Activated CD8-positive, alpha-beta T cell treated with anti-CD3 and anti-CD28 coated beads, Interleukin-2, amount 10 ng/mL, durations not matched to agents 7 days and 5 days (primary cell): ENCODE measurements at places on chromosomes 12 and 14. TPM values are rescaled to one million over a fixed set of nuclear protein-coding genes. Genes with fewer than 3 reads are reported as not detected.

DNA sequence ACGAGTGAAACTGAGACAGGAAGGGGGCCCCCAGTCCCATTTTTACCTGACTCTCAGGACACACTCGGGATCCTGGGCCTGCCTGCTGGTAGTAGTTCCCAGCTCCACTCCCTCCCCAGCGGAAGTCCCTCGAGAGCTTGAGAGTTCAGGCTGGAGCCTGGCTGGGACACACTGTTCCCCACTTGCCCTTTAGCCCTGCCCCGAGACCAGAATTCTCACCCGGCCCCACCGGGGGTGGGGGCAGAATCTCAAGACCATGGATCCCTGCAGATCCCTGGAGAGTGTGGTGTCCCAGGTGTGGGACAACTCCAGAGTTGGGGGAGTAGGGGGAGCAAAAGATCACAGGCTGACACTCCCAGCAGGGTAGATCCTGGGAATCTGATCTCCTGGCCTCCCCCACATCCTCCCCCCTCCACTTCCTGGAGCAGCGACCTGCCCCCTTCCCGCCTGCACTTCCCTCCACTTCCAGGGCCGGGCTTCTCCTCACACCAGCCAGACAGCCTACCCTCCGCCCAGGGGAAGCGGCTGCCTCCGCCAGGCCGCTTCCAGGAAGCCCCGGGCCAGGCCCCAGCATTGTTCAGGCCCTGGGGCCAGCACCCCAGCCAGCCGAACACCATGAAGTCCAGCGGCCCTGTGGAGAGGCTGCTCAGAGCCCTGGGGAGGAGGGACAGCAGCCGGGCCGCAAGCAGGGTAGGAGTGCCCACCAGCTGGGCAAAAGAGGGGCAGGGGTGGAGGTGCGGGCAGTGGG, at the start of gene TNS2:
Gene TNS2 (plus strand): TSS at position 495 of the 748 bp plus-strand sequence. CDS start 121 bp downstream, at position 616.
- peak within 1 kb of the TSS; percentile 9 for H3K27ac ChIP-seq
- H3K4me3 ChIP-seq: no peak within 1 kb of the TSS
- no peak for DNase-seq
- peaks cover 34% of the 10 kb centered on the region for H3K4me1 ChIP-seq
- peaks cover 6% of the 10 kb centered on the region for H3K27me3 ChIP-seq

- no peaks in the 10 kb centered on the region for H3K27me3 ChIP-seq
- peak; percentile 98 for DNase-seq
Measured at GRCh38 chr14:22766457-22767322, at the start of gene OXA1L. Gene OXA1L, plus strand, starts transcription at chr14:22766688. Its CDS starts 14 bp downstream, at chr14:22766702.

DNA sequence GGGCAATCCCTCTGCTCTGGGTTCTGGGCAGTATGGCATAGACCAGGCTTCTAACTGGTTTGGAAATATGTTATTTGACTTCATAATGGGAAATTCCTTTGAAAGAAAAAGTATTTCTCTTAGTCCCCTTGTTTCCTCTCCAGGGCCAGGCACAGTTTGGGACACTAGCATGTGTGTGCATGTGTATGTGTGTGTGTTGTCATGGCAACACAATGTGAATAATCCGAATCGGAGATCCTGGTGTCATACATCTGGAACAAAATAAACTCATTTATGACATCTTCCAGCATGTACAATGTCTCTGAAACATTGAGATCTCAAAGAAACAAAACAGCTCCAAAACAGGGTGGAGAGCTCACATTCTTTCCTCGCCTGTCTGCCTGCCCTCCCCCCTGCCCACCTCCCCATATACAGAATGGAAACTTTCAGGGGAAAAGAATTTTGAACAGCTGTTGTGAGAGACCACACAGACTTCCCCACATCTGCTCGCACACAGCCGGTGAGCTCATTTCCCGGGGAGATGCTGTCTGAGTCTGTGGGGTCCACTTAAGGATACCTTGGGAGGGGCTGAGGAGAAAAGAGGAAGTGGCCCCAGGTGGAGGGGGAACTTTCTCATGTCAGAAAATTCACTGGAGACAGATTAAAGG, 55.5 kb upstream of the PARP11 start:
- peaks cover 33% of the 10 kb centered on the region for H3K4me1 ChIP-seq
- peaks cover 5% of the 10 kb centered on the region for H3K27me3 ChIP-seq
- H3K27ac ChIP-seq: no peak overlapping the region
- H3K36me3 ChIP-seq: no peaks in the 10 kb centered on the region
- H3K4me3 ChIP-seq: no peak overlapping the region
- DNase-seq: no peak

- peak within 1 kb of the TSS; percentile 34 for H3K4me3 ChIP-seq
- H3K36me3 ChIP-seq: no peaks in the 10 kb centered on the region
Measured at GRCh38 chr14:23237772-23238594, at the start of gene RNF212B. Gene RNF212B, plus strand, starts transcription at chr14:23237936. Its CDS starts 2,410 bp downstream, at chr14:23240346.

DNA sequence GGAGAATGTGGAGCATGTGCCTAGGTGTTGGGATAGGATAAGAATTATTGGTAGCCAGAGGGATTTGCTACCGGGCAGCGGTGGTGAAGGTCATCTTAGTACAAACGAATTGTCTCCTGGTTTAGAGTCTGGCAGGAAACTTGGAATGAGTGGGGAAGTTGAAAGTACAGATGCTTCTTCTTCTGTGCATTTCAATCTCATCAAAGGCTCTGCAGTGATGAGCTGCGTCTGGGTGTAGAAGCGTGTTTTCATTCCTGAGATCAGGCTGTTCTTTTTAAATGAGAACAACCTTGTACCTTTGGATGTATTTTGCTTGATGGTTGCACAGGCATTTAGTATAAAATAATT, 2.1 kb downstream of the WNK1 start:
- H3K27ac ChIP-seq: peak overlapping the region; percentile 91
- no peaks in the 10 kb centered on the region for H3K27me3 ChIP-seq
- H3K4me1 ChIP-seq: peaks cover 35% of the 10 kb centered on the region
- peak; percentile 33 for DNase-seq

DNA sequence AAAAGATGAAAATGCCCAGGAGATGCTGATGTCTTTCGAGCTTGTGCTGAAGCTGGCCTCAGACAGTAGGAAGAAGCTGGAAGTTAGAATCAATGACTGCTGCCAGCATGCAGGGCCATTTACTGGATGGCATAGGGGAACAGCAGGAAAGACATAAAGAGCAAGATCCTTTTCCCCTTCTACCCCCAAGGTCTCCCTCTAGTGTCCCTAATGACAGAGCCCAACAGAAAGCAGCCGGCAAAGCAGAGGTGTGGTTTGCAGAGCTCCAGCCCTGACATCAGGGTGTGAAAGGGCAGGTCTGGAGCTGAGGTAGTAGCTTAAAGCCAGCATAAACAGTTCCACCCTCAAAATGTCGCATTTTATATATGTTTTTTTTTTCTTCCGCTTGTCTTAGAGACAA, 1560.7 kb upstream of the TMEM132C start:
- no peak overlapping the region for H3K27ac ChIP-seq
- no peaks in the 10 kb centered on the region for H3K4me1 ChIP-seq
- H3K27me3 ChIP-seq: no peaks in the 10 kb centered on the region
- H3K36me3 ChIP-seq: no peaks in the 10 kb centered on the region
- no peak for DNase-seq

GRCh38 chr14:71441126-71441525, 491.1 kb upstream of the RGS6 start:
- no peak overlapping the region for H3K27ac ChIP-seq
- no peaks in the 10 kb centered on the region for H3K27me3 ChIP-seq
- H3K4me1 ChIP-seq: peaks cover 4% of the 10 kb centered on the region
- DNase-seq: no peak

GRCh38 chr12:81187686-81188085, 109.8 kb downstream of the ACSS3 start:
- H3K36me3 ChIP-seq: no peaks in the 10 kb centered on the region
- H3K27ac ChIP-seq: no peak overlapping the region
- H3K4me1 ChIP-seq: no peaks in the 10 kb centered on the region

GRCh38 chr12:4899364-4899763, 10.3 kb upstream of the KCNA1 start:
- no peaks in the 10 kb centered on the region for H3K4me1 ChIP-seq
- no peak for DNase-seq
- peaks cover 32% of the 10 kb centered on the region for H3K27me3 ChIP-seq
- H3K27ac ChIP-seq: no peak overlapping the region
- H3K36me3 ChIP-seq: no peaks in the 10 kb centered on the region
- H3K4me3 ChIP-seq: no peak overlapping the region

DNA sequence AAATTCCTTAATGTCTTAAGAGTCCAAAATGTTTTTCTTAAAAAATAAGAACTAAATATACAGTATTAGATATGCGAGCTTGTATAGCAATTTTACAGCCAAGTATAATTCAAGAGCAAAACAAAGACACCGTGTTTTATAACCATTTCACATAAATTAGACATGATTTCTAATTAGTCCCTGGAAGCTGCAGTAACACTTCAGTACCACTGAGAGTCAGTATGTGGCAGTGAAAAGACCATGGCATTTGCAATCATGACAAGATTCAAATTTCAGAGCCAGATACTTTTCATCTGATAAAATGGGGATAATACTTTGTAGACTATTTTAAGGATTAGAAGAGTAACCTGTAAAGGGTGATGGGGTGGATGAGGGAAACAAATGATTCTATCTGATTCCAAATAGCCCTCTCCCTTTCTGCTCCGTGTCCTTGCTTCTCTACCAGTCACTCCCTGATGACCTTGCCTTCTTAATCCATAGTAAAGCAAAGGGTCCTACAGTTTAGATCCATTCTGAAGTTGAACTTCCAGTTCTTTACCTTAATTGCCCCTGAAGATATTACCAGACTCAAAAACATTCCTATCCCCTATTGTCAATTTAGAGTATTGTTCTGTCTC, 145.4 kb upstream of the ABCD2 start:
- no peaks in the 10 kb centered on the region for H3K27me3 ChIP-seq
- no peaks in the 10 kb centered on the region for H3K4me1 ChIP-seq
- H3K27ac ChIP-seq: no peak overlapping the region
- DNase-seq: no peak
- no peak overlapping the region for H3K4me3 ChIP-seq

Gene SERPINA10
- not detected for total RNA-seq

Gene KRT5
- total RNA-seq: not detected

Gene FGD6
- 0.50 TPM for total RNA-seq

Gene NFATC4
- not detected for total RNA-seq

Gene P2RX2
- total RNA-seq: not detected

Gene LRRC10
- not detected for total RNA-seq

Gene AQP2
- not detected for total RNA-seq

Gene TPH2
- not detected for total RNA-seq

Gene KRT4
- not detected for total RNA-seq
